ENCODE measurements at places on chromosomes 3 and 15. TPM values are rescaled to one million over a fixed set of nuclear protein-coding genes. Genes with fewer than 3 reads are reported as not detected.

The RHOV gene
- 4.4 TPM for polyA plus RNA-seq

- DNase-seq = peak; percentile 11
Measured at GRCh38 chr15:26028086-26028740, 165.1 kb upstream of the ATP10A start.

DNA sequence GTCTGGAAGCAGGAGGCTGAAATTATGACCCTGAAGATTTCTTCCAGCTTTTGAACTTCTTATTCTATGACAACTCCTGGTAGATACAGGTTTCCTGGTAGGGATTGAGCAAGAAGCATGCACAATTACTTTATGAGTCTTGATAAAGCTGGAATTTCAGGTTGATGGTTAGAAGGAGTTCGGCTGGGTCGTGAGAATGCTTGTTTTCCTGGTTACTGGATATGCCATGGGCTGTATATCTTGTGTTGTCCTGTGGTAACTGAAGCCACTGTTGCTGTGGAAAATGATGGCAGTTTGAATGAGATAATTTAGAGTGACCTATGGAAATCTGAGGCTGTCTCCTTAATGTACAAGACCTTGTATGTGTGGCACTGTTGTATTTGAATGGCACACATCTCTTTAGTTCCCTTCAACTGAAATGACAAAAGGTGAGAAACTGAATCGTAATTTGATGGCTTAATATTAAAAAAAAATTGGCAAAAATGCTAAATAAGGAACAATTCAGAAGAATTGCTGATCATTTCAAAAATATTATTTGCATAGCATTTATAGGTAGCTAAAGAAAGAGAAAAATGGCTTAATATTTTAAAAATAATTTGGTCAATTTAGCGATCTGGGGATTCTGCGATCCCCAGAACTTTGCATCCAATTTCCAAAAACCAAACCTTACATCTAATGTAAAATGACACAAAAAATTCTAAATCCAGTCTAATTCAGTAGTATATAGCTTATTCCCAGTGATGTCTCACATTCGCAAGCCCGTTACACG, 1.1 kb upstream of the UBE2E1 start:
- no peak for DNase-seq

DNA sequence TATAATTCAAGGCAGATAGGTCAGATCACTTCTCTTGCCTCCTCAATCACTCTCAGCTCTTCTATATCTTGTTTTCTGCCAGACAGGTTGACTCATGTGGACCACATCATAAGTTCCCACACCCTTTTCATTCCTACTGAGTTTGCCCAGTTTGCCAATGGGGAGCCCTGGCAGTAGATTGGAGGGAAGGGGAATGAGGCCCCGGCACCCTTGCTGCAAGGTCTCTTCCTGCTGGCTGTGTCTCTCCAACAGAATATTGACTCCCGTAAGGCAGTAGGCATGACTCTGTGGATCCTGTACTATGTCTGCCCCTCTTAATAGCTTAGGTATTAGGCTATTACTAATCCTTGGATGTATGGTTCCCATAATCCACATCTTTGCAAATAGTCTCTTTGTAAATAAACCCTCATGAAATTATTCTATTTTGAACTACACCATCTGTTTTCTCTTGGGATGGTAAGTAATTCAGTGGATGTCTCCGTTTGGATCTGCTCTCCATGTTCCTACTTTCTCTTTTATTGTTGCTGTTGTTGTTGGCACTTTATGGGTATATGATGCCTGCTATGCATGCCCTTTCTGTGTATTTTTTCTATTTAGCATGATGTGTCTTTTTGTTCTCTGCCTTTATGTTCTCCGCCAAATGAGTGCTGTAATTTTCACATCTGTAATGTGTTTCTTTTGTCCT, 65.5 kb upstream of the DCBLD2 start:
- no peak for DNase-seq

DNA sequence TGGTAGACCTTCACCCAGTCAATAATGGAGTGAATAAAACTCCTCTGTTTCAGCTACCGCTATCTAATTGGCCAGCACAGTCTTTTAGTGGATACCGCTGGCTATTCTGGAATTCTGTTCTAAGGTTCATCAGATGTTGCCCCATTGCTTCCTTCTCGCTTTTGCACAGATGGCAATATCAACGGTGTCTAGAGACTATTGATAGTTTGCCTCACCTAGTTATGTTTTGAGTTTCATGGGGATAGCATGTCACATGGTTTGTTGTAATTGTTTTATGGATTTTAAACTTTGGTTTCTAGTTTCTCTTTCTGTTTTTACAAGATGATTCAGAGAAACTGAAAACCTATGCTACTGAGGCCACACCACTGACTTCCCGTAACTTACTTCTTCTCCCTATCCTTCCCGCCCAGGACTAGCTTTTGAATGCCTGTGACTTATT, 2.0 kb downstream of the XRN1 start:
- no peak for DNase-seq

The SLC12A1 gene
- polyA plus RNA-seq = 0.57 TPM

- DNase-seq = peak; percentile 83
Measured at GRCh38 chr3:118968111-118968510, 66.5 kb downstream of the IGSF11 start.

The ABHD17C gene
- 9.1 TPM for polyA plus RNA-seq

DNA sequence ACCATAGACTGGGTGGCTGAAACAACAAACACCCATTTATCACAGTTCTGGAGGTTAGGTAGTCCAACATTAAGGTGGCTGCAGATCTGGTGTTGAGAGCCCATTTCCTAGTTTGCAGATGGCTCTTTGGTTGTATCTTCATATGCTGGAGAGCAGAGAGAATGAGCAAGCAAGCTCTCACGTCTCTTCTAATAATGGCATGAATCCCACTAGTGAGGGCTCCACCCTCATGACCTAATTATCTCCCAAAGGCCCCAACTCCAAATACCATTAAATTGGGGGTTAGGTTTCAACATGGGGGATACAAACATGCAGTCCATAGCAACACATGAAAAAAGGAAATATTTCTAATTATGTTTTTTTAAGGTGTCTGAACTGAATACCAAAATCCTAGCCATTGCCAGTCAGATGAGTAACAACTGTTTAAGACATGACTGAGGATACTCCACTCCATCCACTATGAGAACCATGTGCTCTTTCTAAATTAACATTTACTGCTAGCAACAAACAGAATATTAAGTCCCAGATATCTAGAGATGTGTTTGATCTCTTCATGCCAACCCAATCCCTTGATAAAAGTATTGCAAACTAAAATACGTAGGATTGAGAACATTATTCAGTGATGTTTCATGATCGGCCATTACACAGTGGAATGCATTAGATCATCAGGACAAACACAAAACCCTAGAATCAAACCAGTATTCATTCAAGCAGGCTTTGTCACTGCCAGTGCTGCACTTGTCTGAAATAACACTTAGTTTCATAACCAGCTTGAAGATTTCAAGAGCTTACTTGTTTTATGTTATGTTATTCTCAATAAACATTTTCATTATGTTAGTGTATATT, 340.3 kb downstream of the SLC9A9 start:
- no peak for DNase-seq

DNA sequence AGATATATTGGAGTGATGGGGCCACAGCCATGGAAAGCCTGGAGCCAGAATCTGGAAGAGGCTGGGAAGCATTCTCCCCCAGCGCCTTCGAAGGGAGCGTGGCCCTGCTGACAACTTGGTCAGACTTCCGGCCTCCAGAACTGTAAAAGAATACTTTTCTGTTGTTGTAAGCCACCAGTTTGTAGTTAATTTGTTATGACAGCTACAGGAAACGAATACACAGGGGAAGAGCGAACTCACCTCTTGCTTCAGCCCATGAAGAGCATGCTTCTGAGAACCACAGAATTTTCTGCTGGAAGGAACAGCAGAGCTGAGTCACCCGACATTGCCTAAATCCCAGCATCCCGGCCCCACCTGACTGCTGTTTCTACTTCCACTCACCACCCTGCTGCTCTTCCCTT, 501.7 kb downstream of the SHQ1 start:
- no peak for DNase-seq

The SLC41A3 gene
- 13.4 TPM for polyA plus RNA-seq

DNA sequence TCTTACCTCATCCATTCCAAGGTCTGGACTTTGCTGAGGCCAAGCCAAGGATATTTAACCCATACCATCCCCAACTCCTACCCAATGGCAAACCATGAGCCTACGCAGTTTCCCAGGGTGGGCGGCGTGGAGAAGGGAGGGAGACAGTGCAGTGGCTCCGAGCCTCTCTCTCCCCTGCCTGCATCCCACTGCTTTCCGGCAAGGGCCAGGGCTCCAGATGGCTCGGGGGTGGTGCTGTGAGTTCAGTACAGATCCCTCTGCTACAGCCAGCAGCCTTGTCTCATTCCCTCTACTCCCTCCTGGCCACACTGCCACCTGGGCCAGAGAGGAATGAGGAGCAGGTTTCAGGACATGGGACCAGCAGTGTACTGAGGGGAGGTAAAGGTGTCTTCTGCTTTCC, 44.3 kb upstream of the APEH start:
- DNase-seq = no peak

Measured in GM23338 (cell line).